ENCODE measurements at places on chromosomes 1 and 21.

GRCh38 chr1:89331890-89332289, 32.0 kb upstream of the GBP6 start:
- DNase-seq = no peak

GRCh38 chr1:202909494-202909893, 17.5 kb downstream of the KLHL12 start:
- DNase-seq = no peak

DNA sequence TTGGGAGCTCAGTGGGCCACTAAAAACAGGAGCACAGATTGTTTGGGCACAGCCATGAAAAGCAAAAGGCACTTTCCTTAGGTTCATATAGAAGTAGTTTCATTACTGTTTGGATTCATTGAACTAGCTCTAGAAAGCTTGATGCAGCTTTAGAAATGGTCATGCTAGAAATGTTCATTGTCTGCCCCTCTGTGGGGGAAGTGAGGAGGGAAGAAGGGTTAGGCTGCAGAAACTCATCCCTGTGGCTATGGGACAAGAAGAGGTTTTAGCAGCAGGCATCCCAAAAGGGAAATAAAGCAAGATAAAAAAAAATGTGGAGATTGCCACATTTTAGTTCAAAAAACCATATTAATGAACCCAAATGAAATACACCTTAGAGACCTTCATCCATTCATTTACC, 359.6 kb upstream of the PTBP2 start:
- no peak for DNase-seq

GRCh38 chr1:84735483-84735882, 45.2 kb upstream of the SSX2IP start:
- DNase-seq = no peak

GRCh38 chr21:30332681-30333080, 4.8 kb downstream of the KRTAP27-1 start:
- no peak for DNase-seq

DNA sequence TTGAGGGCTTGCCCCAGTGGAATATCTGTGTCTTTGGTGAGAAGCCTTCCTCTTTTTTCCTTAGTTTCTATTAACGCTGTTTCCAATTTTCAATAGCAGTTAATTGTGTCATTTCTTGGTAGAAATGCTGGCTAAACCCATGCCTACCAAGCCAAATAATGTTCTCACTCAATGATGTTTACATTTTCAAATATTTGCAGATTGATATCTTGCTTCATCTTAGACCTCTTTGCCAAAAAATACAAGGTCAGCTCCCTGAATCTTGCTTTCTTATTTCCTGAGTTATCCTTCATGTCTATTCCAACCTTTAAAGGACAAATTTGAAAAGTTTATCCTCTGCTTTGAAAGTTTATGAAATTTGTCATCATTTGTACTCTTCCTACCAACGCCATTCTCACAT, 5.1 kb downstream of the KCNJ15 start:
- no peak for DNase-seq

DNA sequence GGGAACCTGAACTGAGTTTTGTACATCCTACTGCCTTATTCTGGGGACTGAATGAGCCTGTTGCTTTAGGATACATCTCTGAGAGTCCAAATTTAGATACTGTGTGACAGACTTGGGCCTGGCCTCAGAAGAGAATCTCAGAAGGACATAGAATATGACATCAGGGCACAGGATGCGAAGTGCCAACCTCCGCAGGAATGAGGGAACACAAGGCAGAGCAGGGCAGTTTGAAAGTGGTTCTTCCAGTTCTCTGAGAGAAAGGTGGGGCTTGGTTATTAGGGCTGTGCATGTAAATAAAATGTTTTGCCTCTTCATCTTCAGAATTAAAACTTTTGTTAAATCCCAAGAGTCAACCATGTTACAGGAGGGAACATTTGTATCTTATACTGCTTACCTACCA, 23.1 kb downstream of the TRAF5 start:
- DNase-seq = no peak

- no peak for DNase-seq
Measured at GRCh38 chr21:44058981-44059380, 46.9 kb downstream of the TRAPPC10 start.

GRCh38 chr1:220873087-220873486, 6.2 kb upstream of the HLX start:
- no peak for DNase-seq

GRCh38 chr21:44614161-44614631, 2.3 kb downstream of the KRTAP10-8 start:
- no peak for DNase-seq

- DNase-seq = no peak
Measured at GRCh38 chr1:166090244-166090643, 76.6 kb downstream of the FAM78B start.

DNA sequence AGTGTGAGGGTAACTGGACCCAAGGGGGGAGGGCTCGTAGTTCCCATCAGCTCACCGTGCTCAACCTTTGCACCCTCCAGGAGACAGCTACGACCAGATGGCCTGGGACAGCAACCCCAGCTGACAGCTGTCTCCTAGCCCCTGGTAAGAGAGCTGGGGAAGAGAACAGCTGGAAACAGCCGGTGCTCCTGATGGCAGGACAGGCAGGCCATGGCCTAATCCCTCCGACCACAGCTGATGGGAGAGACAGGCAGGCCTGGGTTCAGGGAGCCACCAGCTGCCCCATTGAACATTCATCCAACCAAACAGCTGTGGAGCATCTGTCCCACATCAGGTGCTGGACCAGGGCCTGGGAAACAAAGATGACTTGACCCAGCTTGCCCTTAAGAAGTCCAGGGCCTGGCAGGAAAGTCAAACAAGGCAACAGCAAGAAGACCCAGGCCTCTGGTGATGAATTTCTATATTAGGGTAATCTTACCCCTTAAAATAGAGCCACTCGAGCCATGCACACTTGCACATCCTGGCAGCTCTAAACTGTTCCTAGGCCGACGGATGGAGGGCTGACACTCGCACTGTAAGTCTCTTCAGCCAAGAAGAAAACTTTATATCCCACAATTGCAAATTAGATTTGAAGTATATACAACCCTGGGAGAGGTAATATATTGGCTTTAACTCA, 12.2 kb downstream of the OLFML2B start:
- DNase-seq = no peak

Data from amniotic stem cell (primary cell).